ENCODE measurements at places on chromosomes 6 and 20.

DNA sequence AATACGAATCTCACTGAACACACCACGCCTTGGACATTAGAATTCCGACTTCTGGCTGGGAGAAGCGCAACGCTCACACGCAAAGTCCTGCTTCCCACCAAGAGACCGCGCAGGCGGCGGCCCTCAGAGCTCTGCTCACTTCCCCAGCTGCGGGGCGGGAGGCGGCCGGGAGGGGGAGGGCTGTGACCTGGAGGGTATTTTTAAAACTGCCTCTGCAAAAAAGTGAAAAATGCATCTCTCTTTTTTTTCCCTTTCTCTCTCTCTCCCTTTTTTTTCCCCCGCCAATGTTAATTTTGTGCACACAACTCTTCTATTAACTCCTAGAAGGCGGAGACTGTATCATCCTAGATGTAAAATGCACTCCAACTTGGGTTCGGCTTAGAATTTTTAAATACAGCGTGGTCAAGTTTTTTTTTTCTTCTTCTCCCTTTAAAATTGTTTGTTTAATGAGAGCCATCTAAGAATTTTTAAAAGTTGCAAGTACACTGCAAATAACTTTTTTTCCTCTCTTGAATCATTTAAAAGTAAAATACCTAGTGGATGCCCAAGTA, 66.4 kb downstream of the STX11 start:
- DNase-seq = no peak

DNA sequence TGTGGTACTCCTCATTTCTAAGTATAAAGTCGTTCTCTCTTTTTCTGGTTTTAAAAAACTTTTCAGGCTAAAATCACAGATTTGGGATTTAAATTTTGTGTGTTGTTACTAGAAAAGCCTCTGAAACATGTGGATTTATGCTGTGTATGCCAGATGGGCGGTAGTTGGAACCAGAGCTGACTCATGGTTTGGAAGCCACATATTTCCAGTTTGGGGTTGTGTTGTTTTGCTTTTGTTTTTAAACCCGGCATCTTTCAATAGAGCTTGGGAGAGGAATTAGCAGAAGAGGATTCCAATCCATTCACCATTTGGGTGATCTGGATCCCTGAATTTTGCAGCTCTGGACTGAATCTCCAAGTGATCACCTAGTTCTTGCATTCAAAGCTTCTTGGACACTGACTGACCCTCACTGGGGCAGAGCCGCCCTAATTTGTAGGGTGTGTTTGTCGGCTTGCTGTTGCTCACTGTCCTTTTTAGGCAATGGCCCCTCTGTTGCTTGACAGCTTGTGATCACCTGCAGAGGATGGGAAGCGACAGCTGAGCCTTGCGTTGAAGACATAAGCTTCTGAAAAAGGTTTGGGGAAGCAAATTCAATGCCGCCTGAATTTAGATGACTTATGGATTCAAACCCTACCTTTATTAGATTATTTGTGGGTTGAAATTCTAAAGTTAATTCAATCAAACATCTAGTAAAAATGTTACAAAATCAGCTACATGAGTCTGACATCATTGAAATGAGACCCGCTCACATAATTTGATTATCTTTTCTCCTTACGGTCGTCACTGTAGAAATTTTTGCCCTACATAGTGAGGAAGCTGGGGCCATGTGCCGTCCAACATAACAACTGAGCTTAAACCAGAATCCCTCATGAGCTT, 79.9 kb upstream of the CD83 start:
- no peak for DNase-seq

DNA sequence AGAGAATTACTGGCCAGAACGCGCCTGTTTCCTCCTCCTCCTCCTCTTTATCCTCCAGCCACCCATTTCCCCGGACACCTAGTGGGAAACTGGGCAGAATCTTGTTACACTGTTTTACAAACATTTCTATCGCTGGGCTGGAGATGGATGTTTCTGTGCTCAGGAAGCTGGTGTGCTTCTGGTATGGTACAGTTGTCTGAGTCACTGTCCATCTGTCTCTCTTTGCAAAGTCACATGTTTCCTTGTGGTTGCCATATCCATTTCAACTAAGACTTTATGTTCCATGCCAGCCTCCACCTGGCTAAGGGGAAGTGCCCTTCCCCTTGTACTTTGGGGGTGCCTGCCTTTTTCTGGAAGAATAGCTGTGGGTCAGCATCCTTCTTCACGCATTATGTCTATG, 52.9 kb upstream of the SLC22A16 start:
- no peak for DNase-seq

GRCh38 chr20:4708856-4709255, 12.9 kb upstream of the PRND start:
- no peak for DNase-seq

DNA sequence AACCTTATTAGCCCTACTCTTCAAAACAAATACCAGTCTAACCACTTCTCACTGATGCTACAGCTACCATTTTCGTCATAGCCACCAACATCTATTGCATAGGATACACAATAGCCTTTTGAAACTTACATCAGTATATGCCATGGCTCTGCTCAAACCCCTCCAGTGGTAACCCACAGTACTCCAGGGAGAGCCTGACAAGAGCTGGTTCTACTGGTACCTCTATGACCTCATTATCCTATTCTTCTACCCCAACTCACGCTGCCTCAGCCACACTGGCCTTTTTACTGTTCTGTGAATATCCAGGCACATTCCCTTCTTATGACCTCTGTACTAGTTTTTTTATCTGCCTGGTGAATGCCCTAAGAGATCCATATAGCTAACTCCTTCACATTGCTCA, 157.6 kb downstream of the ARHGAP18 start:
- no peak for DNase-seq

GRCh38 chr6:70973604-70974003, 16.7 kb upstream of the B3GAT2 start:
- no peak for DNase-seq

DNA sequence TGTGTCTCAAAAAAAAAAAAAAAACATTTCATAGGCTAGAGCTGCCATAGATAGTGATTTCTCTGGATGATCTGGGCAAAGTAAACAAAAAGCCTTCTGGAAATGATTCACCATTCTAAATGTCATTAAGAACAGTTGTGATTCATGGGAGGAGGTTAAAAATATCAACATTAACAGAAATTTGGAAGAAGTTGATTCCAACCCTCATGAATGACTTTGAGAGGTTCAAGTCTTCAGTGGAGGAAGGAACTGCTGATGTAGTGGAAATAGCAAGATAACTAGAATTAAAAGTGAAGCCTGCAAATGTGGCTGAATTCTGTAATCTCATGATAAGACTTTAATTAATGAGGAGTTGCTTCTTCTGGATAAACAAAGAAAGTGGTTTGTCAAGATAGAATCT, 26.8 kb upstream of the MMP24 start:
- DNase-seq = no peak

Measured in GM19239 (cell line).